ENCODE measurements at places on chromosomes 6 and 20. TPM values are rescaled to one million over a fixed set of nuclear protein-coding genes. Genes with fewer than 3 reads are reported as not detected.

EEF1A2 gene
- total RNA-seq = 23.5 TPM

KHDC1L gene
- not detected for total RNA-seq

DNA sequence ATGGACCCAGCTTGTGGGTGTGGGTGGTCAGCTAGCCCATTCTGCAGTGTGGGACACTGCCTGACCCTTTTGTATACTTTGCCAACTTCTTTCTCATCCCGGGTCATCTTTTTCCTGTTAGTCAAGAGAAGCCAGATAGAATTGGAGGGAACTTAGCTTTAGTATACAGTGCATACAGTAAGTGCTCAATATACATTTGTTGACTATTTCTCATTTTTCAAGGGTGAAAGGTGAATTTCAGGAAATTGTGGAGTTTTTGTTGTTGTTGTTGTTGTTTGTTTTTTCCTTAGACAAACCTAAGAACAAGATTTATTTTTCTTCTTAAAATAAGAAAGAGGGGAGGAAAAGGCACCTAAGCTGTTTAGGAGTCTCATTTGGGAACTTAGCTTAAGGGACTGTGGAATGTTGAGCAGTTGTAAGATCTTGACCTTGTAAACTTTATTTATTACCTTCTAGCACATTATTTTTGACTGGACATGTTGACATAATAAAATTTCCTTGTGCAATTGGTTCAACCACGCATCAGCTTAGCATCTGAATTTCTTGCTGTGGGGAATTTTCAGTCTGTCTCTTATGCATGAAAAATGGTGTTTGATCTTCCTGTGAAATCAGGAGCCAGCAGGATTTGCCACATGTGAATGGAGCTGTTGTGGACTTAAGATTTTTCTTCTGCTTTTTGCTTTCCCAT is 113.6 kb downstream of the ARID1B start:
- DNase-seq = no peak

DNA sequence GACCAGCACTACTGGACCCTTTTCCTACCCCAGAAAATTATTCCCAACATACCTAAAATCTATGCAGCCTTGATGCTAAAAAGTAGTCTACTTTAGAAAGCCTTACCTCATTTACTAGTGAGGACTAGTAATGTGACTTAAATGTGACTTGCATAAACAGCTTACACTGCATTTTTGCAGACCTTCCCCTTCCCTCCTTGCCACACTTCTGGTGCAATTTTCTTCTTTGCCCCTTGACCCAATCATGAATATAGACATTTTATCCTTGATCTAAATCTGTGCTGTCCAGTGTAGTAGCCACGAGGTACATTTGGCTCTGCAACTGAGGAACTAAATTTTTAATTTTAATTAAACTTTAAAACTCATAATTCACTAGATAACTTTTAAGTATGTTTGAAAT is 7.0 kb upstream of the ZKSCAN8 start:
- no peak for DNase-seq

GRCh38 chr20:58649288-58650180 is 1.5 kb upstream of the STX16 start:
- DNase-seq = peak; percentile 32

DHX16 gene
- 18.2 TPM for total RNA-seq

DNA sequence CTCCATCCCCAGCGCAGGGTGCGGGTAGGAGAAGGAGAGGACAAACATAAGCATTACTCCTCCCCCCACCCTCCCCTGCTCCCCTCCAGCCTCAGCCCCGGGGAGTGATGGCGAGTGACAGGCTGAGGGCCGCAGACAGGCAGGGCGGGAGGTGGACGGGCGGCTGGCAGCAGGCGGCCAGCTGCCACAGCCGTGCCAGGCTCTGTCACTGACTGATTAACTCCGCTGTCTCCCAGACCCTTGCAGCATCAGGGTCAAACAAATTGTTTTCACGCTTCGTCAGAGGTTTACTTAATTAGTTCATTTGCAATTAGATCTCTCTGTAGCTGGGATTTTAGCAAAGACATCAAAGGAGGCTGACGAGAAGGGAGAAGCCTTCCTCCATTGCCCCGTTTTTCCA is 41.9 kb downstream of the FOXP4 start:
- no peak for DNase-seq

DNA sequence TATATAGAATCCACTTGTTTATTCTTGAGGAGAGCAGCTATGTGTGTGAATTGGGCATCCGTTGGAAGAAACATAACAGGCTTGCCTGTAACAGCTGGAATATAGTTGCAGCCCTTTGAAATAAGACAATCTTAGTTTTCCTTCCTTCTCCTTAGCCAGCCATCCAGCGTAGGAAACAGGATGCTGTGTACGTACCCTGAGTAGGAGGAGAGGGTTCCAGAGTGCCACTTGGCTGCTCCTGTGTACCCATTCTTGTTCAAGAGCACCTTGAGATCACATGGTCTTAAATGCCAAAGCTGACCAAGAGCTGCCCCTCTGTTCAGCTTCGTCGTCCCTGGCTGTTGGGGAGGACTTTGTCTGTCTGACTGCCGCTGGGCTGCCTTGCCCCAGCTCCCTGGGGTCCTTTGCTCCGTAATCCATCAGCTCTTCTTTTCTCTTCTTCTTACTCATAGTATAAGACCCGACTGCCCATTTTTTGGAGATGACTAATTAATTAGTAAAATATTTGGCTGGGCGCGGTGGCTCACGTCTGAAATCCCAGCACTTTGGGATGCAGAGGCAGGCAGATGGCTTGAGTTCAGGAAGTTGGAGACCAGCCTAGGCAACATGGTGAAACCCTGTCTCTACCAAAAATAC is 49.0 kb downstream of the RREB1 start:
- DNase-seq = no peak

- peak; percentile 85 for DNase-seq
Observed at GRCh38 chr6:151323791-151324487, 67.4 kb downstream of the ZBTB2 start.

DNA sequence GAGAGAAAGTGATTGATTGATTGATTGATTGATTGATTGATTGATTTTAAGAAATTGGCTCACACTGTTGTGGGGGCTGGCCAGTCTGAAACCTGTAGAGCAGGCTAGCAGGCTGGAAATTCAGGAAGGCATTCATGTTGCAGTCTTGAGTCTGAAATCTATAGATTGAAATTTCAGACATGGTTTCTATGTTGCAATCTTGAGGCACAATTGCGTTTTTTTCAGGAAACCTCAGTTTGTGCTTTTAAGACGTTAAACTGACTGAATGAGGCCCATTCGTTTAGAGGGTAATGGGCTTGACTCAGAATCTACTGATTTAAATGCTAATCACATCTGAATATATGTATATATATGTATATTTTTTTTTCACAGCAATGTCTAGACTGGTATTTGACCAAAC is 106.3 kb downstream of the STXBP5 start:
- DNase-seq = no peak

DNA sequence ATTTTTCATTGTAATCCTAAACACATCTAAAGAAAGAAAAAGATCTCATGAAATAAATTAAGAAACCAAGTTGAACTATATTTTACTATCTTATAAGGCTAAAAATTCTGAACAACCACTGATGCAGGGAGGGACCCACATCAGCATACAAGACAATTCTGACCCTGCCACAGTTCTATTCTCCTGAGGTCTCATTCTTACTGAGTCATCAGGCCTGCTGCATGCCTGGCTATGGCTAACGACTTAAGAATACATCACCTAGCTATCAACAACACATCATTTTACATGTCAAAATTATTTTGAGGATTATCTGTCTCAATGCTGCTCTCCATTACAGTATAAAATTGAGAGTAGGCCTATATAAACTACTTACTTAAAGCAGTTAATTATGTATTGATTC is 52.9 kb downstream of the FBXL4 start:
- no peak for DNase-seq

- no peak for DNase-seq
Observed at GRCh38 chr20:50545126-50545525, 34.9 kb downstream of the PTPN1 start.

DNA sequence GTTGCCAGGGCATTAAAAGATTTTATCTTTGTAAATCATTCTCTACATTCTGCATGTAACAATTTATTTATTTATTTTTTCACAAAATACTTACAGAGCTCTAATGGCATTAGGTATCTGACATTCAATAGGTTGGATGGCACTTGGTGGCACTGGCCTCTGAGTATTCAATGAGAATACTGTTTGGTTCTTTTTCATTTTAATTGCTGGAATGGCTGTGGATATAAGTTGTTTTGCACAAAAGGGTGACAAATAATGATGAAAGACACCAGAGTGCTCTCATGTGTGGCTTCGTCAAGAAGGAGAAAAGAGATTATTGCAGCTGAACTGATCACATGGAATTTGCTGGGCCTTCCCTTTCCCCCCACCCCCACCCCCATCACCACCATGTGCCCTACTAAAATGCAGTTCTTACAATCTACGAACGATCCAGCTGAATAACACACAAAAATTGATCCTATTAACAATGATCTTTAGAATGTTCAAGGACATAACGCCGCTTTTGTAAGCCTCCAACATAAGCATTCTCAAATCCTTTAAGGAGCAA is 195.2 kb upstream of the POU3F2 start:
- no peak for DNase-seq

GRCh38 chr6:34912715-34913464 is 23.8 kb downstream of the ANKS1A start:
- no peak for DNase-seq
